ENCODE measurements at places on chromosomes 12 and 14.
A peak's percentile ranks its signal among the peaks of the same experiment; 100 is the strongest.

- no peak for DNase-seq
These were observed 207.0 kb upstream of the GARIN2 start for GRCh38 chr14:66982247-66982646.

- DNase-seq = no peak
These were observed 335.5 kb downstream of the NUAK1 start for GRCh38 chr12:105803292-105803691.

DNA sequence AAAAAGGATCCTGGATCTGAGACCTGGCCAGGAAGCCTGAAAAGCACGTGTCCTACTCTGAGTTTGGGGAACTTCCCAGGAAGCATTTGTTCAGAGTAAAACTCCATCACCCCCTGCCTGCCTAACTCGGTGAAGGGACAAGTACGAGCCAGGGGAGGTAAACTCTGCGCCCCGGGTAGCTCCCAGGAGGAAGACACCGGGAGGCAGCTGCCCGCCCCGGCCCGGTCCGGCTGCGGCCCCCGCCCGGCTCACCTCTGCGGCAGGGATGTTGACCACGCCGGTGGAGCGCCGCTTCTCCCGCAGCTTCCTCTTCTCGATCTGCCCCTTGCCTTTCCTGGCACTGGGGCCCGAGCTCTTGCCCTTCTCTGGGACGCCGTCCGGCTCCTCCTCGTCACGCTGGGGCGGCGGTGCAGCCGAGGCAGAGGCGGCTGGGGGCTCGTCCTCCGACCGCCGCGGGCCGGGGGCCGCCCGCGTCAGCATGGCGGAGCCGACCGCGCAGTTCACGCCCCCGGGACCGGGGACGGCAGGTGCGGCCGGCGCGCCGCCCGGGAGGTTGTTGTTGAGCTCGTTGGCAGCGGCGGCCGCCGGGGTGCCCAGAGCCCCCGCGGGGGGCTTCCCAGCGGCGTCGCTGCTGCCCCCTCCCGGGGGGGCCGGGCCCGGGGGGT, 1.2 kb downstream of the PAWR start:
- peak; percentile 76 for DNase-seq

GRCh38 chr12:40718878-40719372, 26.7 kb downstream of the CNTN1 start:
- no peak for DNase-seq

DNA sequence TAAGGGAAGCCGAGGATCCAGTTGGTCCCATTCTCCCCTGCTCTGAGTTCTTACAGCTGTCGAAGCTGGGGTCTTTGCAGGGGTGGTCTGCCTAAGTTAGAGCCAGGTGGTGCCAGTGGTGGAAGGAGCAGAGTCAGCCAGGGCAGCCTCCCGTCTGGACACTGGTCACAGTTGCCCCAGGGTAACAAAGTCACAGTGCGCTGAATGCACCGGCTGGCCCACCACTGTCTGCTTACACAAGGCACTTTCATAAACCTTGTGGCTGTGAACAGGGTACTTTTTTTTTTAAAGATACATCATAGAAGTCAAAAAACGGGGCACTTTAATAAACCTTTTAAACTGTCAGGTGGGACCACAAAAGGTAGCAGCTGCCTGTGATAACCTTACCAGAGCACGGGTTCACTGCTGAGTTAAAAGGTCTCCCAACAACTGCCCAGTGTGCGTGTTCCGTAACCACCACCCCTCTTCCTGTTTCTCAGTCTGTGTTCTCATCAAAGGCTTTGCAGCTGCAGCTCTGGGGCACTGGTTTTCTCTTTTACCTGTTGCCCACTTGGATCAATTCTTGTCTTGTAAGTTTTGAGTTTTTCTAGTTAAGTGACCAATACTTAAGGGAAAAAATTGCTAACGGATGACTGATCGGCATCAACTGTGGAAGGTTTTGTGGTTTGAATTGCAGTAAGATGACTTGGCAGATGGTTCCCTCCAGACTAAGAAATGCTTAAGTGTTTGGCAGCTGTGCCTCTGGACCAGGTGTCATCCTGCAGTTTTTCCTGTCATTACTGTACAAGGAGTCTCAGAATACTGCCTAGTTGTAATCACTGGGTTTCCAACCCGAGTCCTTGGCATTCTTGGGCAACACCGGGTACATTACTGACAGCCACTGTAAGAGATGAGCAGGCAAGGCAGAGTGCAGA, 55.9 kb downstream of the DYNC1H1 start:
- DNase-seq = no peak

DNA sequence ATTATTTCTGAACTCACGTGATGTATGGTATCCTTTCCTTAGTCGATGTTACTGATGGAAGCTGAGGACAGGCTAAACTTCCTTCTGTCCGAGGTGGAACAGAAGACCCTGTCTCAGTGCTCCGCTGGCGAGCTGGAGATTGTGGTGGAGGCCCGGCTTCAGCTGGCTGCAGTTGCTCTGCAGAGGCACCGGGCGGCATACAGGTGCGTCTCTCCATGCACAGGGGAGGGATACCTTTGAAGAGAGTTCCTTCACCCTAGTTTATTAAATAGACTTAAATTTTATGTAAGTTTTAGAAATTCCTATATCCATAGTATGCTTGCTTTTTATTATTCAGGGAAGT, 186.7 kb upstream of the NEDD1 start:
- DNase-seq = no peak

Measured in upper lobe of right lung (tissue), 1 donor.